ENCODE measurements at places on chromosomes 3 and 15. TPM values are rescaled to one million over a fixed set of nuclear protein-coding genes. Genes with fewer than 3 reads are reported as not detected.

- DNase-seq, result no peak
These were observed 360.0 kb upstream of the PROK2 start for GRCh38 chr3:72144773-72145505.

GRCh38 chr15:74417225-74417624, 16.5 kb downstream of the SEMA7A start:
- no peak for DNase-seq

- DNase-seq, result no peak
These were observed 271.2 kb downstream of the RBMS3 start for GRCh38 chr3:29552051-29552450.

- DNase-seq, result no peak
These were observed 469.6 kb upstream of the DPPA4 start for GRCh38 chr3:109806929-109807328.

DNA sequence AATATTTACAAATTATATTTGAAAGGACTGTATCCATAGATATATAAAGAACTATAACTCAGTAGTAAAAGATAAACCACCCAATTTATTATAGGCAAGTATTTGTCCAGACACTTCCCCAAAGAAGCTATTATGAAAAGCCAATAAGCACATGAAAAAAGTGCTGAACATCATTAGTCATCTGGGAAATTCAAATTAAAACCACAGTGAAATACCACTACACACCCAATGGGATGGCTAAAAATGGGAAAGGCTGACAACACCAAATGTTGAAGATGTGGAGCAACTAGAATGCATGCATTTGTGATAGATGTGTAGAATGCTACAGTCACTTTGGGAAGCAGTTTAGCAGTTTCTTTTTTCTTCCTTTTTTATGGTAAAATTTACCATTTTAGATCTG, 147.0 kb downstream of the PDE8A start:
- no peak for DNase-seq

DNA sequence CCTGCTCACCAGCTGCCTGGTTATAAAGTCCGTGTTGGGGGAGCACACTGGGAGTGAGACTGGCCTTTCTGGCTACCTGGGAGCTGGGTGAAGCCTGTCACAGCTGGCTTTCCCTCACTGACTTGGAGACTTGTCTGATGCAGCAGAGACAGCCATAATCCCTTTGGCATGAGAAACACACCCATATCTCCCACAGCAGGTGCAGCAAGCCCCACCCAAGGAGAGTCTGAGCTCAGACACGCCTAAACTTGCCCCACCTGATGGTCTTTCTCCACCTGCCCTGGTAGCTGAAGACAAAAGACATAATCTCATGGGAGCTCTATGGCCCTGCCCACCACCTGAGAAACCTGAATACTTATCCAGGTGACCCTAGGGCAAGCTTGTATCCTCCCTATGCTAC, 54.8 kb downstream of the NMD3 start:
- DNase-seq, result no peak

- DNase-seq, result no peak
These were observed 6.5 kb upstream of the ETV5 start for GRCh38 chr3:186115239-186115996.

DNA sequence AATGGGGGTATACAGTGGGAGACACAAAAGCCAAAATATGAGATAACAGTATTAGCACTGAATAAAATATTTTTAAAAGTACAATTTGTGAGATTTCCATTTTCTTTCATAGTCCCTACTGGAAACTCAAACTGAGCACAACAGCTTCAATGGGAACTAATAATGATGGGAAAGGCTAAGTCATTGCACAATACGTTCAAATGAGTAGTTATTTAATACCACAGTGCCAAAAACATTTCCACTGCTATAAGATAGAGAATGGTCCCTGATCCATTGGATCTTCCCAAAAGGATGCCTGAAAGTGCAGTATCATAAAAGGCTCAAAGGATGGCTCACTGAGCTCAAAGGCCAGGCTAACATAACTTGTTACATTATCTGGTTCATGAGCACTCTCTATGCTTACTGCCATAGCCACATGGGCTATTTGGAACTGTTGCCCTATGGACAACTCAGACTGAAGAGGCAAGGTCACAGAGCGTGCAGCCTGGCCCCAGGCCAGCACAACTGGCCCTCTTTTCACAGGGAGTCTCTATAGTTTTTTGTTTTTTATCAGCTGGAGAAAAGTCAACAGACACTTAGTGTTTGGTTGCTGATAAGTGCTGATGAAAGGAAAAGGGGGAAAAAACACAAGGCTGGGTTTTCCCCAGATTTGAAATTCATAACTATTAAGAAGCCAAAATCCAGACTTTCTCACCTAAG, 54.1 kb upstream of the PPIB start:
- no peak for DNase-seq

- DNase-seq, result no peak
These were observed 121.6 kb downstream of the RBPMS2 start for GRCh38 chr15:64653757-64654156.

- peak; percentile 76 for DNase-seq
These were observed 12.8 kb downstream of the SNAP23 start for GRCh38 chr15:42508263-42508690.

- DNase-seq, result no peak
These were observed 103.0 kb upstream of the DPPA4 start for GRCh38 chr3:109440353-109440752.

GRCh38 chr3:18216996-18217395, 208.1 kb downstream of the SATB1 start:
- DNase-seq, result no peak

DNA sequence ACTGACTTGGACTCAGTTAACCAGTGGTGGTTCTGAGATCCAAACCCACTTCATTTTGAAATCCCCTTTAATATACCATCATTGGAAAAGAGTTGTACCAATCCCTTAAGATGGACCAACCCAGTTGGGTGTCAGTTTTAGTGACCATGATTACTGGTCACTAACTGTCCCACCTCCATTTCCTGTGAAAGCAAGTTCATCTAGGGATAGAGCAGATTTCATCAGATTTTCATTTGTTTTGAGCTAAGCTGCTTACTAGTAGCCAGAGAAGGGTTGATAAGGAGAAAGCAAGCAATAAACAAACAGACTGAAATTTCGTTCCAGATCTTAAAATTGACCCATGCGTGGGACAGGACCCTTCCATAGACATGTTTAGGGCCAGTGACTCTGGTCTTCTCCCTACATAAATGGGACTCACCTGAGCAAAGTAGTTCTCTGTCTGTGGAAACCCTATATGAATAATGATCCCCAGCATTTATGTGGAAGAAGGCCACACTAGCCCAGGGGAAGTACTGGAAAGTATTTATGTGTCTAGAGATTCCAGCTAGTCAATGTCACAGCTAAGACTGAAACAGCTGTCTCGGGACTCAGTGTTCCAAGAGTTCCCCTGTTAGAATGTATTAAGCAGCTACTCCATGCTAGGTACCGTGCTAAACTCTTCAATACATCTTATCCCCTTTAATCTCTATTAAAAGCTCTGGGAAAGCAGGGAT, 196.0 kb upstream of the BCL6 start:
- DNase-seq, result no peak

DNA sequence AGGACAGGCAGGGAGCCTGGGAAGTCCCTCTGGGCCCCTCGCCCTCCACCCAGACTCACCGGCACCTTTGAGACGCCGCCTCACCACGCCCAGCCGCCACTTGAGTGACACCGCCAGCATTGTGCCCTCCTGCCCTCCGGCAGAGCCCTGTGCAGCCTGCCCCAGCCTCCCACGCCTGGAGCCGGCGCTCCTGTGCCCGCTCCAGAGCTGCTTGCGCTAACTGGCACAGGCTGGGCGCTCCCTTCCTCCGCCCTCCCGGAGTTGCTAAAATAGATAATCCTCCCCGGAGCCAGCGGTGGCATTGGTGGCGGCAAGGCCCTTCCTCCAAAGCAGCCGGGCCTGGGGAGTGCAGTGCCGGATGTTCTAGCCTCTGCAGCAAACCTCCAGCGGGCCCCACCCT, 15.7 kb upstream of the GRIP2 start:
- DNase-seq, result no peak

GRCh38 chr15:78314181-78314581, 14.8 kb upstream of the SKIC8 start:
- DNase-seq, result no peak

DNA sequence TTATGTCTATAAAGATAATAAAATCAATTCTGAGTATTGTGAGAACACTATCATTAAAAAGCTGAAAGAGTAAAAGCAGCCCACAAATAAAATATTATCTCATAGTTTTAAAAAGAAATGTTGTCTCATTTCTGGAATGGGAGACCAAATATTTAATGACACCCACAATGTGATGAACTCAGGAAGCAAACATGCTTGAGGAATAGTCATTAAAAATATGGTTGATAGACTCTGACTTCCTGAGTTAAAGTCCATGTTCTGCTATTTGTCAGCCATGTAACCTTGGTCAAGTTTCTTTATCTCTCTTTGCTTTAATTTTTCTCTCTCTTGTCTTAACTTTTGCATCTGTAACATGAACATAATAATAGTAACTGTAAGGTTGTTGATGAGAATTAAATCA, 35.5 kb upstream of the CHMP2B start:
- DNase-seq, result no peak

GRCh38 chr15:32774022-32774421, 56.2 kb downstream of the GREM1 start:
- DNase-seq, result no peak

- DNase-seq, result no peak
These were observed 46.6 kb upstream of the DUSP7 start for GRCh38 chr3:52102934-52103333.

GRCh38 chr15:80436511-80437307, 32.5 kb downstream of the ARNT2 start:
- DNase-seq, result no peak

DNA sequence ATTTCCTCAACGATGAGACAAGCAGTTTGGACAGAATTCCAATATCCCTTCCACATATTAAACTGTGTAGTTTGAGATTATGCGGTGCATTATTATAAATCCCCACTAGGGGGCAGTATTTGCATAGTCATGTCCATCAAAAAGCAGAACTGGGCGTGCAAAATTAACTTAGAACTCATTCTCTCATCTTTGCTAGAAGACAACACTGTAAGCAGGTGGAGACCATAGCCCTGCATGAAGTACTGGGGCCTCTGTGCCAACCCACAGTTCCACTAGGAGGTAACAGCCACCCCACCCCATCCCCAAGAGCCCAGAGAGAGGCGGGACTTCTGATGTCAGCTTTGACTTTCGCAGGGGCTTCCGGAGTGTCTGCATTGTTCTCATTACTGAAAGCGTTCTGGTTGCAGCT, 106.6 kb upstream of the TMC3 start:
- DNase-seq, result peak; percentile 17

DNA sequence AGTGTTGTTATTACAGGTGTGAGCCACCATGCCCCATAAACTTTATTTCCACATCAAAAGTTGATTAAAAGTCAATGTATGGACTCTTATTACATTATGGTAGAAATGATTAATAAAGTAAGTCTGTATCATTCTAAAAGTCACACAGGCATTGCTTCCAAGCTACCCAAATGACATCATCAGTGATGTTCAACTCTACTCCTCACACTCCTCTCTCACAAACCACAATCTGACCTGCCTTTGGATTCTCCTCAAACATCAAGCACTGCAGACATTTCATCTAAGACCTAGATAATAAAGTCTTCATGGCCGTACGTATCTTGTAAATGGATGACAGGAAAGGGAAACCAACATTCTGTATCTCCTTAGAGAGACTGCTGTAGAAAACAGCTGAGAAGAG, 68.0 kb downstream of the SMARCC1 start:
- no peak for DNase-seq

- no peak for DNase-seq
These were observed 50.8 kb upstream of the PPIB start for GRCh38 chr15:64213646-64214045.

GRCh38 chr15:71239592-71240364, 124.5 kb downstream of the THSD4 start:
- peak; percentile 60 for DNase-seq

- DNase-seq, result no peak
These were observed 4.1 kb downstream of the GORASP1 start for GRCh38 chr3:39103324-39103693.

DNA sequence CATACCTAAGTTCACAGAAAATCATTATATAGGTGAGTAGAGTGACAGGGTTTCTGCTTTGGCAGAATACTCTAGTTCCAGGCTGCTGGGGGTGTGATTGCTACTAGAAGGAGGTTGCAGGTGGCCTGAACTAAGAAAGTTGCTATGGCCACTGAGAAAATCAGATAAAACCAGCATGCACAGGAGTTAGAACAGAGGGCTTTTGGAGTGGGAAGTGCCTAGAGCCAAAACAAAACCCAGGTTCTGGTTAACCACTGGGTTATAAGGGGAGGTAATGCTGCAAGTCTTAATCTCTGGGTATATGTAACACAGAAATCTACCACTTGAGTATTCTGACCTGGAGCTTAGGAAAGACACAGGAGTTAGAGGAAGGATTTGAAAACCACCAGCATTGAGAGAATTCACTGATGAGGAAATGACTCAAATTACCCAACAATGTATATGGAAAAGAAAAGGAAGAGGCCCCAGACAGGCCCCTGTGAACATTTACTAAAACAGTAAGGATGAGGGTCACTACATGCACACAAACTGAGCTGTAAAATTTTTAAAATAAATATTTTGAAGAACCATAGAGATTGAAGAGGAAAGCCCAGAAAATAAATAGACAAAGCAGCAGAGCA, 60.0 kb downstream of the PLOD2 start:
- DNase-seq, result no peak

- DNase-seq, result no peak
These were observed 63.9 kb upstream of the HES1 start for GRCh38 chr3:194072097-194072428.

- DNase-seq, result peak; percentile 12
These were observed 2.1 kb downstream of the AMIGO3 start for GRCh38 chr3:49717211-49717958.

- DNase-seq, result no peak
These were observed 227.2 kb upstream of the GPR149 start for GRCh38 chr3:154657218-154657617.

- no peak for DNase-seq
These were observed 296.8 kb downstream of the RORA start for GRCh38 chr15:60932051-60932915.

- peak; percentile 90 for DNase-seq
These were observed 78.2 kb downstream of the CCNL1 start for GRCh38 chr3:157081626-157082210.

DNA sequence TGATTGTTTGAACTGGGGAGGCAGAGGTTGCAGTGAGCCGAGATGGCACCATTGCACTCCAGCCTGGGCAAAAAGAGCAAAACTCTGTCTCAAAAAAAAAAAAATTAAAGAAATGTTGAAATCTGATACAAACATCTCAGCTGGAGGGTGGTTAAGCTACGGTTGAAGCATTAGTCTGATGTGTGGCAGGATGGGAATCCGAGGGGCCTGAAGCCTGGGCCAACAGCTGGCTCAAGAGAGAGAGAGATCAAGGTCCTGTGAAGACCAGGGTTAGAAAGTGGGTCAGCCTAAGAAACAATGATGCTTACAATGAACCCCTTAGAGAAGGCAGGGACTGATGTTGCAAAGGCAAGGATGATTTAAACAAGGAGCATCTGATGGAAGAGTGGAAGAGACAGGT, 69.8 kb downstream of the CD200R1L start:
- DNase-seq, result no peak

GRCh38 chr3:24495326-24495994, 810 bp upstream of the THRB start:
- peak; percentile 42 for DNase-seq

The PLA1A gene
- not detected for total RNA-seq

The PLIN1 gene
- 1.3 TPM for total RNA-seq

The CCPG1 gene
- total RNA-seq, result 50.1 TPM

The CFAP20DC gene
- total RNA-seq, result not detected

The RBM15B gene
- 38.9 TPM for total RNA-seq

The CCR2 gene
- 2.7 TPM for total RNA-seq

The ZFAND6 gene
- total RNA-seq, result 452 TPM

The CRYBG3 gene
- total RNA-seq, result 41.5 TPM

The CLSTN2 gene
- total RNA-seq, result 24.1 TPM

The SYNPR gene
- total RNA-seq, result not detected

The ILDR1 gene
- total RNA-seq, result not detected

All from uterus (tissue), 4 donors.